Activated T-helper 2 cell treated with anti-CD3 and anti-CD28 coated beads, Interferon-gamma antibody, Interleukin-2, Interleukin-4, amounts not matched to agents 10 μg/mL and 5 μg/mL and 100 μg/mL, durations not matched to agents 14 hours and 24 hours and 36 hours (primary cell): ENCODE measurements at places on chromosomes 5 and 9.

DNA sequence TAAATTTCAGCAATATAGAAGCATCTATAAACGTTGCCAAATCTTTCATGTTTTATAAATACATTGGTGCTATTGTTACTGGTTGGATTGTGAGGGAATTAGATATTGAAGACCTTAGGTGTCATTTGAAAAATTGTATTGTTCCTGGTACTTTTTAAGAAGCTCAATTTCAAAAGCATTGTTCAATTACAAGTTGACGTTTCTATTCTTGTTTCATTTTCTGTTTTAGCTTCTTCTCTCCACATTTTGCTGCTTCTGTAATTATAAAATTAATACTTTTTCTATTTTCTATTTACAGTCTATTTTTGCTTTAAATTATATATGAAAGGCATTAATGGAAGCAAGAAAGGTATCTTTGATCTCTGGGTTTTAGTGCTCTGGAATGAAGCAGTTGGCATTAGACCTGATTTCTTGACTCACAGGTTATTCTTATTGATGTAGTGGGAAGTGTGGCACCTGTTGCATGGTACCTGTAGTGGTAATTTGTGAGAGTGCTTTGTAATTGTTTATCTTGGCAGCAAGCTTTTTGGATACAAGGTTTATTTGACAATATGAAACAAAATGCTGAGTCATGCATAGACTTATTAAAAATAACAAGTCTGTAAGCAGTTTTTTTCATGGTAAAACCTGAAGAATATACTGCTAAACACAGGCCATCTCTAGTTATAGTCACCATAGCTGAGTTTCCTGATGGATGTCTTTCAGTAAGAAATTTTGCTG lies 13.2 kb downstream of the MACIR start:
- peaks cover 29% of the 10 kb centered on the region for H3K36me3 ChIP-seq
- H3K27ac ChIP-seq = no peak overlapping the region
- no peaks in the 10 kb centered on the region for H3K27me3 ChIP-seq
- DNase-seq = no peak
- peak overlapping the region; percentile 28 for H3K4me3 ChIP-seq
- H3K4me1 ChIP-seq = peaks cover 18% of the 10 kb centered on the region

GRCh38 chr9:136292026-136292538 lies 11.8 kb downstream of the CCDC187 start:
- H3K4me1 ChIP-seq = no peaks in the 10 kb centered on the region
- H3K36me3 ChIP-seq = no peaks in the 10 kb centered on the region
- no peak overlapping the region for H3K27ac ChIP-seq
- DNase-seq = no peak
- H3K4me3 ChIP-seq = no peak overlapping the region
- H3K27me3 ChIP-seq = no peaks in the 10 kb centered on the region

- DNase-seq = no peak
- H3K4me3 ChIP-seq = no peak overlapping the region
- H3K27me3 ChIP-seq = peaks cover 83% of the 10 kb centered on the region
- H3K4me1 ChIP-seq = peaks cover 2% of the 10 kb centered on the region
These were observed 128.4 kb downstream of the TMEM174 start for GRCh38 chr5:73301208-73301901.

DNA sequence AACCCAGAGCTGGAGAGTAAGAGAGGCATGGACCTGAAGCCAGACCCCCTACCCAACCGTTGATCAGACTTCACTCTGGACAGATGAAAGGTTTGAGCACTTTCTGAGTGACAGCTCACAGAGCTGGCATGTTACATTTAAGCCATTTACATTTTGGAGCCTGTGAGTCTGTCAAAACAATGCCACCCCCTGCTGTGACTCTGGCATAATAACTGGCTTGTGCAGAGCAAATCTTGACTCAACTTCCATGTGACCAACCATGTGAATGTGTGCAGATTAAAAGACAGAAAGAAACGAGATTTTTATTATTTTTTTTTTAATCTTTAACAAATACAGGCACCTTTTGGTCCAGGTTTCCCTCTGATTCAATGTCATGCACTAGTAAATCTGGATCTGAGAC lies 48.5 kb downstream of the MFAP3 start:
- no peak overlapping the region for H3K4me3 ChIP-seq
- H3K36me3 ChIP-seq = no peaks in the 10 kb centered on the region

- H3K4me3 ChIP-seq = no peak overlapping the region
- no peaks in the 10 kb centered on the region for H3K36me3 ChIP-seq
- DNase-seq = no peak
- no peak overlapping the region for H3K27ac ChIP-seq
These were observed 81.8 kb downstream of the LURAP1L start for GRCh38 chr9:12856603-12857002.

DNA sequence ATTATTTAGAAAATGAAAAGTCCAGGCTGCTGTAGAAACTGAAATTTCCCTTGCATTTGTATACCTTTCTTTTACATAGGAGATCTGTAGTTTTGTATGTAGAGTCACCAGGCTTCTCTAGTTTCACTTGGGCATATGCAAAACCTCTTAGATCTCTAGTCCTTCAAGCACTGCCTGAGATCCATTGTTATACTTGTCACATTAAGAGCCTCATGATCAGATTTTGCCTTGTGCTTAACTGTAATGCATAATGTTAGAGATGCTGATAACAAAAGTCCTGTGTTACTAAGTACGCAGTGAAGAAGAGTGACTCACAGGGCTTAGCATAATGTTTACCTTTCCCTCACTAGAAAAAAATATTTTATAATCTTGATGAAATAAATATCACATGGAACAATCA lies 250.2 kb downstream of the CYLC2 start:
- no peaks in the 10 kb centered on the region for H3K27me3 ChIP-seq
- DNase-seq = no peak
- H3K36me3 ChIP-seq = no peaks in the 10 kb centered on the region
- no peak overlapping the region for H3K27ac ChIP-seq

- H3K36me3 ChIP-seq = no peaks in the 10 kb centered on the region
- no peak overlapping the region for H3K4me3 ChIP-seq
- H3K4me1 ChIP-seq = no peaks in the 10 kb centered on the region
- H3K27me3 ChIP-seq = peaks cover 6% of the 10 kb centered on the region
- no peak overlapping the region for H3K27ac ChIP-seq
- DNase-seq = no peak
These were observed 31.5 kb downstream of the ASS1 start for GRCh38 chr9:130476151-130476730.

- H3K36me3 ChIP-seq = peaks cover 3% of the 10 kb centered on the region
- no peak for DNase-seq
- no peaks in the 10 kb centered on the region for H3K27me3 ChIP-seq
- no peak overlapping the region for H3K27ac ChIP-seq
- peaks cover 12% of the 10 kb centered on the region for H3K4me1 ChIP-seq
- no peak overlapping the region for H3K4me3 ChIP-seq
These were observed 62.2 kb upstream of the GNA14 start for GRCh38 chr9:77710316-77710715.

- peak; percentile 14 for DNase-seq
- H3K27ac ChIP-seq = peak overlapping the region; percentile 56
- H3K27me3 ChIP-seq = peaks cover 16% of the 10 kb centered on the region
- H3K4me1 ChIP-seq = peaks cover 16% of the 10 kb centered on the region
- H3K4me3 ChIP-seq = no peak overlapping the region
- peaks cover 10% of the 10 kb centered on the region for H3K36me3 ChIP-seq
These were observed 211.8 kb upstream of the C9orf72 start for GRCh38 chr9:27784847-27785713.

DNA sequence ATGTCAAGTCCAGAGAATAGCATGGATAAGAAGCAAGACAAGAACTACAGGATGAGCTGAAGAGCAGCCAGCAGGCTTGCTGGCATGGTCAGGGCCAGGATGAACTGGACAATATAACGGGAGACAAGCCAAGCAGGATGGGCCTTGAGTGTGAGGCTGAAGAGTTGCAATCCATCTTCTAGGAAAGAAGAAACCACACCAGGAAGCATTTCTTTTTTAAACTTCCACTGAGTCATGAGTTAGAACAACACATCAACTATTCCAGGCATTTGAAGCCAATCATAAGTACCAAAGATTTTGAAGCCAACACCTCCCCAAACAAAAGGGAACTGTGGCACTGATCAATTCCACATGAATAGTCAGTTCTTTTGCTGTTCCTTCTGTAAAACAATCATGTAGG lies 27.3 kb downstream of the SLC31A2 start:
- no peak overlapping the region for H3K27ac ChIP-seq
- no peaks in the 10 kb centered on the region for H3K4me1 ChIP-seq
- DNase-seq = no peak
- no peak overlapping the region for H3K4me3 ChIP-seq
- H3K36me3 ChIP-seq = peaks cover 85% of the 10 kb centered on the region

- no peak overlapping the region for H3K4me3 ChIP-seq
- no peak overlapping the region for H3K27ac ChIP-seq
- no peak for DNase-seq
- peaks cover 21% of the 10 kb centered on the region for H3K4me1 ChIP-seq
These were observed 301.4 kb downstream of the PDE4D start for GRCh38 chr5:59592101-59592500.
